CD4-positive, CD25-positive, alpha-beta regulatory T cell (primary cell): ENCODE measurements at places on chromosomes 11 and 22. TPM values are rescaled to one million over a fixed set of nuclear protein-coding genes. Genes with fewer than 3 reads are reported as not detected.

DERL3 gene
- total RNA-seq: 1.0 TPM

APOL3 gene
- 177 TPM for total RNA-seq

SEZ6L gene
- not detected for total RNA-seq

FOLH1 gene
- not detected for total RNA-seq

DNA sequence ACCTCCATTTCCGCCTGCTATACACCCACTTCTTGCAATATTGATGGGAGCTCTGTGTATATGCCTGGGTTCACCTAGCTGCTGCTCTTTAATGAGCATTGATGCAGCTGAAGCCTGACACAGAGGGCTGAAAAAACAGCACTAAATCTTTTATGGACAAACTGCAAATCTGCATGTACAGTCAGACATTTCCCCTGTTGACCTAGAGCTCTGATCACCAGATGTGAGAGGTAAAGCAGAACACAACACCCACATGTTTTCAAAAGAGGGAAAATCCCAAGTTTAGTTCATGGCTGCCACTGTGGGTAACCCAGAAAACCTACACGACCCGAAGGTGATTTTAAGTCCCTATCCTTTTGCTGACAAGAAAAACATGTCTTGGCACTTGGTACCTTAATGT, 303.0 kb upstream of the PITPNB start:
- DNase-seq: no peak

GRCh38 chr11:112377946-112378345, 117.3 kb upstream of the PLET1 start:
- no peak for DNase-seq

DNA sequence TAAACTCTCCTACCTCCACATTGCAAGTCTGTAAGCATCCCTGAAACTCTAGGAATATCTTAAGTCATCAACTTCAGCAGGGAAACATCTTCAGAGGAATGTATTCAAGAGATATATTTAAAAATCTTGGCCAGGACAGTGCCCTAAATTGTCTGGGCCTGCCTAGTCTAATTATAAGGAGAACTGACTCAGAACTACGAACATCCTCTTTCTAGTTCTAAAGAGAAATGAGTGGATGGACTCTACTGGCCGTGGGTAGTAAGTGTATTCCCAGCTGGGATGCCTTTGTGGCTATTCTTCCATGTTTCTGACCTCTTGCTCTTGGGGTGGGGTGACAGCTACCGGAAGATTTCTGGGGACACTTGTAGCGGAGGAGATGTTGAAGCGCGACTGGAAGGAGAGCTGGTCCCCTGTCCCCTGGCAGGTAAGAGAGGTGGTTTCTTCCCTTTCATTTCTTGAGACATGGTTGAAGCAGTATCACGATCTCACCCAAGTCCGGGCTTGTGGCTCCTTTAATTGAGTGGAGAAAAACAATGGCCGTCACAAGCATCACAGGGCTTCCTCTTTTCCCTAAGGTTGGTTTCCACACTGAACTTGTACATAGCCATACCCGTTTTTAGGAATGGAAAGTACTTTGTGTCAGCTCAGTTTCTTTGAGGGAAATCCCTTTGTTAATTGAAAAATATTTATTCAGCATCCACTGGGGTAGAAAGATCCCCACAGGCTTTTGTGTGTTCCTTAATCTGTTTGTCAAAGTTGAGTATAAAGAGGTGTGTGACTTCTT, 97.7 kb upstream of the SORL1-AS1 start:
- no peak for DNase-seq

- DNase-seq: no peak
Measured at GRCh38 chr11:10931761-10932670, 74.2 kb upstream of the ZBED5 start.

- DNase-seq: no peak
Measured at GRCh38 chr11:114447444-114447843, 8.2 kb downstream of the REXO2 start.

DNA sequence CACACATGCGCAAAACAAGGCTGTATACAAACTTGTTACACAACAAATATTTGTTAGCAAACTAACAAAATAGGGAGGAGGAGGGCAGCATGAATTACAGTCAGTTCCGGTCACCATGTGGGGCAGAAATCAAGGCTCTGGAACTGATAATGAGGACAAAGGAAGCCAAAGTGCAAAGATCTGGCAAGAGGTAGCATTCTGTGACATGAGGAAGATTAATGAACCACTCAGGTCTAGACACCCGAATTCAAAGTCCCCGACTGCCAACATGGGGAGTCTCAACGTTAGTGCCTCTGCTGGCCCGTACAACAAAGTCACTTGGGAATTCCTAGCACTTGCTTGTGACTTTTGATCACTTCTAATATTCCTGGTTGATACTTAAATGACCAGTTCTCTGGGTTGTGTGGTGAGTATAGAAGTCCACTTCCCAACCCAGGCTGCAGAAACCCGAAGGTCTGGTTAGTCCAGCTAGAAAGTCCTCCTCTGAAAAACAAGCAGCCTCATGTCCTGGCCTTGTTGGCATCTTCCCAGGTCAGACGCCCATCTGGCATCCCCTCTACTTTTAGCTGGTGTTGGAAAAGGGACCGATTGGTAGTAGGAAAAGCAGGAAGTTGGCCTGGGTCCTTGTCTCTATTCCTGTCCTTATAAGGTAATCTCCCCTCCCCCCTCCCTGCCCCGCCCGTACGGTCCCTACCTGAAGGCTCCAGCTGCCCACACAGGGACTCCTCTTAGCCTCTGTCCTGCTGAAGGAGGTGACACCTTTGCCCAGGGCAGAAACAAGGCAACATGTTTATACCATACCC, 1.6 kb downstream of the SUN2 start:
- no peak for DNase-seq
